Left forelimb (tissue), 1 donor: ENCODE measurements at places on chromosomes 2 and 18.

DNA sequence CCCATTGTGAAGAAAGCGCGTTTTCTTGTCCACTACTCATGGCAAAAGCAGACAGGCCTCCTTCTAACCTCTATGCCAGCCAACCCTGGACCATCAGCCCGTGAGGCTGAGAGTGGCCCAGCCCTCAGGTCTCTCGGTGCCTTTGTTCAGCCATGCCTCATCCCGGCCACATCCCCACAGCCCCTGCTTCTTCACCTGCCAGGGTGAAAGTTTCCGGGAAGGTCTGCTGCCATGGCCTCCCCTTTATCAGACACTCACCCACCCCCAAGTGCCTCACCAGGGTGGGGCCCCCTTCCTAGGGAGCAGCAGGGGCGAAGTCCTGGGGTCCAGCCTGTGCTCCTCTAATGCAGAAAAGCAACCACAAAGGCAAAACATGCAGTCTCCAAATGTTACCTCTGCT is 478.4 kb upstream of the SALL3 start:
- DNase-seq, result peak; percentile 49

GRCh38 chr2:44040365-44040764 is 44.6 kb upstream of the LRPPRC start:
- no peak for DNase-seq

DNA sequence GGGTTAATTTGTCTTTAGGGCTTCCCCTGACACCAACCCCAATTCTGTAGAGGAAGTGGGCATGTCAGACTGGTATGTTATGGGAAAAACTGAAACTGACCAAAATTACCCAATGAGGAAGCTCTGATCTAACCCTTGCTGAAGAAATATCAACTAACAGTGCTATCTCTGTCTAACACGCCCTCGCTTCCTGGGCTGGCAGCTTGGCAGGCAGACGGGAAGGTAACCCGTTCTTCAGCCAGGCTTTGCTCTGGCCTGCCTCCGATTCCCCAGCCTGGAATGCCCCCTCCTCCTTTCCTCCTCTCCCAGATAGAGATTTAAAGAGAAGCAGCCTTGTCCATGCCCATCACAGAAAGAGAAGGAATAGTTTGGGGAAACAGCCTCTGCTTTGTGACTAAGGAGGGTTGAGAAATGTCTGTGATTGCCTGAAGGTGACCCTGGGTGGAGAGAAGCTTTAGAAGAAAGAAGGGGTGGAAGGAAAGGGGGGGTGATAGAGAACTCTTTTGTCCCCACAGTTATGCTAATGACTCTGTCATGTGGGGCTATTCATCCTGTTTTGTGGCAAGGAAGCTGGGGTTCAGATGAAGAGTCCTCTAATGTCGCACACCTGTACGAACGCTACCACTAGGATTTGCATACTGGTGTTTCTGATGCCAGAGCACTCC is 15.4 kb downstream of the HK2 start:
- DNase-seq, result no peak

GRCh38 chr18:10265560-10266333 is 188.7 kb upstream of the APCDD1 start:
- DNase-seq, result no peak

- DNase-seq, result peak; percentile 62
Observed at GRCh38 chr2:240635121-240635997, 10.1 kb downstream of the GPR35 start.

- no peak for DNase-seq
Observed at GRCh38 chr18:22253676-22254075, 84.3 kb downstream of the GATA6 start.

DNA sequence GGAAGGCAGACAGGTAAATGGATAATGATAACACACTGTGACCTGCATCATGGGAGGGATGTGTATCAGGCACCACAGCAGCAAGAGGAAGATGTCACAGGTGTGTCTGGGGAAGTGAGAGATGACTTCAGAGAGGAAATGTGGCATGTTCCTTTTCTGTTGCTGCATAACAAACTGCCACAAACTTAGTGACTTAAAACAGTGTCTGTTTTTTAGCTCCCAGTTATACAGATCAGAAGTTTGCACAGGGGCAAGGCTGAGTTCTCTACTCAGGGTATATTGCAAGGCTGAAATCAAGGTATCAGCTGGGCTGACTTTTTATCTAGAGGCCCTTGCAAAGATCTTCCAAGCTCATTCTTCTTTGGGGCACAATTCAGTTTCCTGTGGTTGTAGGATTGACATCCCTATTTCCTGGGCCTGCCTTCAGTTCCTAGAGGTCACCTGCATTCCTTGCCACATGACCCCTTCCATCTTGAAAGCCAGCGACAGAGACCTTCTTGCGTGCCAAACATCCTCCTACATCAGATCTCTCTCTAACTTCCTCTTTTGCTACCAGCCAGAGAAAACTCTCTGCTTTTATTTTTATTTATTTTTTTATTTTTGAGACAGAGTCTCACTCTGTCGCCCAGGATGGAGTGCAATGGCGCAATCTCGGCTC is 2.1 kb upstream of the MAP3K2 start:
- DNase-seq, result no peak

DNA sequence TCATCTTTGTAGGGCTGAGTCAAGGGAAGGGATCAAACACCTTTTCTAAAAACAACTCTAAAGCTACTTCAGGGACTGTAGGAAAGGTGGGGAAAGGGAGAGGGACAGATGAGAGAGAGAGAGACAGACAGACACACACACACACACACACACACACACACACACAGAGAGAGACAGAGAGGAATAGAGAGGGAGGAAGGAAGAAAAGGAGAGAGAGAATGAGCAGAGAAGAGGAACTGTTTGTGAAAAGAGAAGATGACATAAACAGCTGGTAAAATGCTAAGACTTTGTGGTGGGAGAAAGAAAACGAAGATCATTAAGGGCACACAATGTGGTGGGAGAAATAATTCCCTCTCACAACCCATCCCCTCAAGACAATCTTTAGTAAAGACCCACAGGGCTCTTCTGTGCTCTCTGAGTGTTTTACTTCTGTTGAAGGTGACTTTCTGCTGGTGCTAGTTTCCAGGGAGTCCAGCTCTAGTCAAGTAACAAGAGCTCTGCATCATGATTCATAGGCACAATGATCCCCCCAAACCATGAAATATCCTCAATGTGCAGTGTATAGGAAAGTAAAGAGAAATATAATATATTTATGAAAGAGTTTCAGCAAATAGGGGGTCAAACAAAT is 77.2 kb upstream of the STK17B start:
- DNase-seq, result no peak

DNA sequence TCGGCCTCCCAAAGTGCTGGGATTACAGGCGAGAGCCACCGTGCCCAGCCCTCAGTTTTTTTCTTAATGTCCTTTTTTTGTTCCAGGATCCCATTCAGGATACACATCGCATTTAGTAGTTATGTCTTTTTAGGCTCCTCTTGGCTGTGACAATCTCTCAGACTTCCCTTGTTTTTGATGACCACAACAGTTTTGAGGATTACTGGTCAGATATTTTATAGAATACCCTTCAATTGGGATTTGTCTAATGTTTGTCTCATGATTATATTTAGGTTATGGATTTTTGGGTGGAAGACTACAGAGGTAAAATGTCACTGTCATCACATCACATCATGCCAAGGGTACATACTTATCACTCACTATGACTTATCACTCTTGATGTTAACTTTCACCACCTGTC is 46.7 kb downstream of the SCN3A start:
- DNase-seq, result no peak

DNA sequence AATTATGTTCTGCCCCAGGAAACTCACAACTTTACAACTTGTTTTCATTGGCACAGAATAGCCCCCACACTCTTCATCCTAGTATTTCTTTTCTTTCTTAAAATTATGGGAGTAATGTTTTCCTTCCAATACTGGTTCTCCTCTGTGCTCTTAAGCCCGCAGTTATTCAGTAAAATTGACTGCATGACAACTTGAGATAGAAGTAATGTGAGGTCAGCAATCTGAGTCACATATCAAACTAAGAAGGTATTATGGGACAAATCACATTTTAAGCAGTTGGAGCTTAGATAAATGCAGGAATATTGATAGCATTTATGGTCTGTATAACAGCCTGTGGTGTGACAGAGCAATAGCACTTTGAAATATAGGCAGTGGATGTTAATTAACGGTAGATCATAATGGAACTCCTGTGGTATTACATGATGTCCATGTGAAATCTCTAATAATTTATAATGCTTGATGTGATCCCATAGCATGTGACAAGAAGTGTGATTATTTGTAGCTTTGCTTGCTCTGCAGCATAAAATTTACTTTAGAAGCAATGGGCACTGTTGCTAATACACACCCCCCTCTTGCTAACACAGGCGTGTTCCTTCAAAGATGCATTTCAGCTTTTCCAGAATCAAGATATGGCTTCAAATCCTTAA is 351.4 kb upstream of the CDH20 start:
- DNase-seq, result no peak

DNA sequence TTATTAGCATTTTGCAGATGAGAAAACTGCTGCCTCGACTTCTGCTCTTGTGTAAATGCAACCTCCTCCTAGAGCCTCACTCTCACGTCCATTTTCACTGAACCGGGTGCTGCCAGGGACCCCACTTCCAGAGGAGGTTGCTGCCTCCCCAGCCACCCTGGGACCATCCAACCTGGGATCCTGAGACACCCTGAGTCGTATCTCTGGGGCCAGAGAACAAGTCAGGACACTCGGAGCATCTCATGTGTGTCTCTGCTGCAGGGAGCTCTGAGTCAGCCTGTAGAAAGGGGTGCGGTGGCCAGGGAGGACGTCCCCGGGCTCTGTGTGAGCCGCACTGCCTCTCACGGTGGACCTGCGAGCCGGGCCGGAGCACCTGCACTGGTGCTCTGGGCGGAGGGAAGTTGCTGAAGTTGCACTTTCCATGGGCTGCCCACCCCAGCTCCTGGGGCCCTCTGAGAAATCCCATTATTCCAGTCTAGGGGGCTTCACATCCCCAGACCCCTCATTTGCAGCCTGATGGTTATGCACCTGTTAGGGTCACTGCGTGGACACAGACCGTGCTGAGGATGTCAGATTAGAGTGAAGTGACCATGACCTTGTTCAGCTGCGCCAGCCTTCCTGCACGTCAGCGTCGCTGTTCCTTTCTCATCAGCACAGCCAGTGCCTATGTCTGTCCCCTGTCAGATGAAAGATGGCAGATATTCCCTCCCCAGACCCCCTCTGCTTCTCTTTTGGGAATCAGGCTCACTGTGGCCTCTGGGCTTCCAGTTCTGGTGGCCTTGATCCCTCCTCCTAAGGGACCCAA is 230.4 kb downstream of the KLHL29 start:
- DNase-seq, result no peak

DNA sequence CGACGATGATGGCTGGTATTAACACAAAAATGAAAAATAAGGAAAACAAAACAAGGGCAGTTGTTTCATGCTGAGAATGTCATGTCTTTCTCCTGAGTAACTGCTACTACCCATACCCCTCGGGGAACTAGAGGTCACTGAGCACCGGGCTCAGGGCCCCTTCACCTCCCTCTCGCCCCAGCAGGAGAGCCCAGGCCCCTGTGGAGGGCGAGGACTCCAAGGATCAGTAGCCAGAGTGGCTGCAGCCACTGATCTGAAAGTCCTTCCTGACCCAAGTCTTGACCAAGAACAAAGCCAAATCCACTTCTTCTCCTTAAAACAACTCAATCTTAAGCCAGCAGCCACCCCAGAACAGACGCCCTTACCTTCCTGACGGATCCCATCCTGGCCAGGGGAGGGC is 25.5 kb downstream of the ST8SIA5 start:
- no peak for DNase-seq

DNA sequence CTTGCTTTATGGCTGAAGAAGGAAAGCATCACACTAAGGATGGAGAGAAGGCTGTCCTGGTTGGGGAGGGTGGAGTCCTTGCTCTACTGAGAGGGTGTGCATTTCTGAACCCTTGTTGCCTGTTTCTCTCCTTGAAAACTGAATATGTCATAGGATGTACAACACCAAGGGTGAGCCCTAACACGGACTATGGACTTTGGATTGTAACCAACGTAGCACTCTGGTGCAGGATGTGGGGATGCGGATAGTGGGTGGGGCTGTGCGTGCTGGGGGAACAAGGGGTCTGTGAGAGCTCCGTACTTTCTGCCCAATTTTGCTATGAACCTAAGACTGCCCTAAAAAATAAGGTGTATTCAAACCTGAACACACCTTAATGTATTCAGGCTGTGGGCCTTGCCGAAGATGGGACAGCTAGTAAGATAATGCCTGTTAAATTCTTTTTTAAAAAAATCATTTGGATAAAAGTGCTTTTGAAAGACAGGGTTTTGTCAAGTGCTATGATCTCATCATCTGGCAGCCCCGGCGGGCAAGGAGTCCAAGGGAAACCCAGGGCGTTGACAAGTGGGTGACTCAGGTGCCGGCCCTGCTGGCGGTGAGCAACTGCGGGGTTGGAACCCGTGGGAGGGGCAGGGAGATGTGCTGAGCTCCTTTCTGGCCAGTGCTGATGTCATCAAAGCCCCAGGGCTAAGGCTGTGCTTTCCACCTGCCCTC is 54.0 kb downstream of the GATA6 start:
- no peak for DNase-seq

DNA sequence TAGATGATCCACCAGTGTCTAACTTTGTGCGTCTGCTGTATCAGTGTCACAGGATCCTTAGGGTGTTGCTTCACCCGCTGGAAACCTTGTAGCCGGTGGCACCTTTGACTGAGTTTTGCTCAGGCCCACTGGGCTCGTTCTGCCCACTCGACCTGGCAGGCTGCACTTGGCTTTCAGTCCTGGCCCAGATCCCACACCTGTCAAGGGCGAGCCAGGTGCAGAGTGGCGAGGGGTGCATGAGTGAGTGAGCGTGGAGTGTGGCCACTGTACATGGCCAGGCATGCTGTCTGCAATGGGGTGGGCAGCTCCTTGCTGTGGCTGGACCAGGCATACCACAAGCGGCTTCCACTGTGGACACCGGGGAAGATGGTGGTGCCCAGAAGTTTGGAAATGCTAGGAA is 179.0 kb downstream of the FAM210A start:
- no peak for DNase-seq

- DNase-seq, result no peak
Observed at GRCh38 chr2:147989809-147990403, 30.6 kb downstream of the ORC4 start.

DNA sequence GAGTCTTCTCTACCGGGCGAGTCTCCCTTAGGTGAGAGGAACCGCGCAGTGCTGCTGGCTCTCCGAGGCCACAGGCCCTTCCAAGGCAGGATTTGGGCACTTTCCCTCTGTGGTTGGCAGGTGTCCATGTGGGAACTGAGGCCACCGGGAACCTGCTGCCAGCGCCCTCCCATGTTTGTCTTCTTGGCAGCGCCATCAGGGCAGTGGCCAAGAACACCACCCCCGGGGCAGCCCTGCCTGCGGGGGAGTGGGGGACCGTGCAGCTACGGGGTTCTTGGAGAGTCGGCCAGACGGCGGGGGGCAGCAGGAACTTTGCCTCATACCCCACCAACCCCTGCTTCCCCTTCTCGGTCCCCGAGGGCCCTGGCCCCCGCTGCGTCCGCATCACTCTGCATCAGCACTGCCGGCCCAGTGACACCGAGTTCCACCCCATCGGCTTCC is 10.0 kb downstream of the CAPN10 start:
- DNase-seq, result no peak

DNA sequence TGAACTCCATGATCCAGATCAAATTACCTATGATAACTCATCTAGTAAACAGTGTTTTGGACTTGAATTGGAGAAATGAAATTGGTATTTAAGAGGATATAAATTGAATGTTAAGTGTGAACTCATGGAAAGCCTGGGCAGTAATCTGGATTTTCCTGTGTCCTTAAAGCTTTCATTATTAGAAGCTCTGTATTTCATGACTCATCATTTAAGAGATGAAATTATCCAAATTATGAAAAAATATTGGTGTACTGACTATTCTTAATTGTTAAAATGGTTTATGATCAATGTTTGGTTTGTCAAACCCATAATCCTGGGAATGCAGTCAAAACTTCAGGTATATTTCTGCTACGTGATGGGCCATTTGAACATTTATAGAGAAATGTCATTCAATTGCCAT is 332.2 kb upstream of the ST6GAL2 start:
- DNase-seq, result no peak

- no peak for DNase-seq
Observed at GRCh38 chr2:200756618-200757321, 54.9 kb upstream of the BZW1 start.
